ENCODE measurements at places on chromosomes 1 and 21.

- no peak for DNase-seq
Observed at GRCh38 chr1:12528021-12528852, 89.8 kb downstream of the DHRS3 start.

DNA sequence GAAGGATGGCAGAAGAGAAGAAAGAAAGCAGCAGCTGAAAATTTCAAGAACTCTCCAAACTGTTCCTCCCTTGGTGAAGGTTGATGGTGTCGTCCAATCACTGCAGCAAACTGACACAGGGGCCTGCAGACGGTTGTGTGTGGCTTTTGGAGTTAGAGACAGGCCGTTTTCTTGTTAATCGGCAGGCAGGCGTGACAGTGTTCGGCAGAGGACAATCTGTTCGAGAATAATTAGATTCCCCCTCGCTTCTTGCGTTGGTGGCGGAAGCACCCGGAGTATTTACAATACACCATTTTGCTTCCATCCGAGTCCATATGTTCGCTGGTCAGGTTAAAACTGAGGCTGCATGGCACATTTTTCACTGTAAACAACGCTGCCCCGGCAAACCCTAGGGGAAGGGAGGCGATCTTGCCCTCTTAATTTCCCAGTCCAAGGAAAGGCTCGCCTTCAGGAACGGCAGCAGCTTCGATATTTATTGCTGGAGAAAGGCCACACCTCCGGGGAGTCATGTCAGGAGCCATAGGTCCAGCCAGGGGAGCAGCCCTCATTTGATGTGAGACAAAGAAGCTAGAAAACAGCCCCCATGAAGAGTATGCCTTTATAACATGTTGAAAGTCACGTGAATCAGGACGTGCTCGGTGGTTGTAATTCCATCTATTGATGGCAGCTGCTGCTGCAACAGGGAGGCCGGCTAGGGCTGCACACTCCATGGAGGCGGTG is 360.1 kb downstream of the SMYD3 start:
- DNase-seq, result no peak

DNA sequence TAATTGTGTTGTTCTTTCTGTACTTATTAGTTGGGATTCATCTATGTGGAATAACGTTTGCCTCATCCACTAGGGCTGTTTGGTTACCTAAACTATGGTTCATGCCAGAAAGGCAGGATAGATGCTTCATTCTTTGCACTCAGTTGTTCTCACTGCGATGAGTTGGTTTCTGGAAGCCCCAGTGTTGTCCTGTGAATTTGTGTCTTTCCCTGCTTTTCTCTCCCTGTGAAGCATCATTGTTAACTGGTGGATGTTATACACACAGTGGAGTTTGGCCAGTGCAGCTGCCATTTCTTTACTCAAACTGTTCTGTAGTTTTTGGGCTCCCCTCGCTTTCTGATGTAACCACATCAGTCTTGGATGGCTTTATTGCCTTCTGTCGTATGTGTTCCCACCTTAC is 143.6 kb upstream of the COL6A1 start:
- DNase-seq, result no peak

GRCh38 chr1:186682736-186683135 is 2.5 kb upstream of the PTGS2 start:
- DNase-seq, result no peak

DNA sequence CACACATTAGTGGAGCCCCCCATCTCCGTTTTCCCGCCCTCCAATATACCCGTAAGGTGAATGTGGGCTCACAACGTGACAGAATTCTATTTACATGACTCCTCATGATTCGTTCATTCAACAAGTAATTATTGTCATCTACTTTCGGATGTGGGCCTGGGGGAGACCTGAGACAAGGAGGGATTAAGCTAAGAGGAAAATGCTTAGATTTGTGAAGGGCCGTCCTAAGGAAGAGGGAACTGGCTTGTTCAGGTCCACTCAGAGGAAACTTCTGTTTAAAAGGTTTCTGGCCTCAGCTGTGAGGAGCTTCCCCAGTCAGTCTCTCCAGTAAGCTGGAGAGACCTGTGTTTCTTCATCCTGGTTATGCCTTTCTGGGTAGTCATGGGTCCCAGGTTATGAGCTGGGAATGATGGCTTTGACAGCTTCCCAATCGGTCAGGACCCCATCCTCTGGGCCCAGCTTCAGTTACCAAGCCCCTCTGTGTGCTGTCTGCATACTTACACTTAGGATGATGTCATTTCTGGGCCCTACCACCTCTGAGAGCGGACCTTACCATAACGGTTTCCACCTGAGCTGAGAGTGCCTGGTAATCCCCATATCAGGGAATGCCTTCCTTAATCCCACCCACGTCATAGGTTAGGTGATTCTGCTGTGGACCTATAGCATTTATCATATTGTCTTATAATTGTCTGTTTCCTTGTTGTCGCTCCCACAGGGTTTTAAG is 687 bp upstream of the ERI3 start:
- DNase-seq, result no peak

- no peak for DNase-seq
Observed at GRCh38 chr1:38558500-38559445, 300.8 kb downstream of the RRAGC start.

DNA sequence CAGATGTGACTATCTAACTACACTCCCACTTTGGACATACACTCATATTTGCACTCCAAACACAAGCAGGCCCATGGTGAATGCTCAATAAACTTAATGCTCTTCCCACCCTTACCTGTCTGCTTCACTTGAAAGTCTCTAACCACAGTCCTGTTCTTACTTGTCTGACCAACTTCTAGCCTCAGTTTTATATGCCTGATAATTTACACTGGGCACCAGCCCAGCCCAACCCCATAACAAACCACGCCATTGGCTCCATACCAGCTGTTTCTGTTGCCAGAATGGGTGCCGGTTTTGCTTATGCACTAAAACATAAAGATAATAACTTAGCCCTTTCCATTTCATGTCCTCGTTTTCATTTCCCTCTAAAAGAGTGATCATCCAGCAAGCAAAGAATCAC is 395.4 kb downstream of the NTNG1 start:
- no peak for DNase-seq
